ENCODE measurements at places on chromosomes 4 and X.

- no peak for DNase-seq
Measured at GRCh38 chrX:146264763-146265375, 447.2 kb downstream of the SLITRK2 start.

DNA sequence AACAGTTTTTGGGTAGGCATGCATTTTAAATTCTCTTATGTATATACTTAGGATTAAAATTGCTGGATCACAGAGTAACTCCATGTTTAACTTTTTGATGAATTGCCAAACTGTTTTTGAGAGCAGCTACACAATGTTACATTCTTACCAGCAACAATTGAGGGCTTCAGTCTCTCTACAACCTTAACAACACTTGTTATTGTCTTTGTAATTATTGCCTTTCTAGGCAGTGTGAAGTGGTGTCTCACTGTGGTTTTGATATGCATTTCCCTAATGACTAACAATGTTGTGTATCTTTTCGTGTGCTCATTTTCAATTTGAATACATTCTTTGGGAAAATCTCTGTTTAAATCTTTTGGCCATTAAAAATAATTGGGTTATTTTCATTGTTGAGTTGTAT, 17.3 kb upstream of the F11 start:
- no peak for DNase-seq

- DNase-seq, result no peak
Measured at GRCh38 chr4:167233685-167234315, 494 bp downstream of the SPOCK3 start.

DNA sequence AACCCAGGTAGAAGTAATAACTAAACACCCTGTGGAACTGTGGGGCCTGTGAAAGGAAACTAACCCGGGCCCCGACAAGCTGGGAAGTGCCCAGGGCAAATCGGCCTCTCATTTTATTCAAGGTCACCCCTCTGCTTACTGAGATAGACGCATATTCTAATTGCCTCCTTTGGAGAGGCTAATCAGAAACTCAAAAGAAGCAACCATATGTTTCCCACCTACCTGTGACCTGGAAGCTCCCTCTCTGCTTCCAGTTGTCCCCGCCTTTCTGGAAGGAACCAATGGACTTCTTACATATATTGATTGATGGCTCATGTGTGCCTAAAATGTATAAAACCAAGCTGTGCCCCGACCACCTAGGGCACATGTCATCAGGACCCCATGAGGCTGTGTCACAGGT, 23.1 kb upstream of the DHRSX start:
- DNase-seq, result no peak

- no peak for DNase-seq
Measured at GRCh38 chr4:142565771-142566170, 280.3 kb downstream of the INPP4B start.

GRCh38 chr4:35175487-35175886, 1068.8 kb downstream of the ARAP2 start:
- DNase-seq, result no peak

- peak; percentile 80 for DNase-seq
Measured at GRCh38 chr4:78775303-78776078, 659 bp upstream of the BMP2K start.

DNA sequence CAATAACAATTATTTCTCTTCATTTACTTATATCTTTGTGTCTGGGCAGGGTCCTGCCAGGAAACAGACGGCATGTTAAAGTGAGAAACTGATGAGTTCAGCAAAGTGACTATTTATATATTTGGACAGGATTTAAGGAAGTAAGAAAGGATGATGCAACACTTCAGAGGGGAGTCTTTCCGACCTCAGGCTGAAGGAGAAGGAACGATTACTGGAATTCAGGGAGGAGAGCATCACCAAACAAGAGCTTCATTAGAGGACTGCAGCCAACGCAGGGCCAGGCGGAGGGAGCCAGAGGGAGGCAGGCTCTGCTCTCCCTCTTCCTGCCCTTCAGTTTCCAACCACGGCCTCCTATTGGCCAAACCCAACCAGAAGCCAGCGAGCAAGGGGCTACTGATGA, 1.5 kb upstream of the TLR7 start:
- DNase-seq, result no peak

DNA sequence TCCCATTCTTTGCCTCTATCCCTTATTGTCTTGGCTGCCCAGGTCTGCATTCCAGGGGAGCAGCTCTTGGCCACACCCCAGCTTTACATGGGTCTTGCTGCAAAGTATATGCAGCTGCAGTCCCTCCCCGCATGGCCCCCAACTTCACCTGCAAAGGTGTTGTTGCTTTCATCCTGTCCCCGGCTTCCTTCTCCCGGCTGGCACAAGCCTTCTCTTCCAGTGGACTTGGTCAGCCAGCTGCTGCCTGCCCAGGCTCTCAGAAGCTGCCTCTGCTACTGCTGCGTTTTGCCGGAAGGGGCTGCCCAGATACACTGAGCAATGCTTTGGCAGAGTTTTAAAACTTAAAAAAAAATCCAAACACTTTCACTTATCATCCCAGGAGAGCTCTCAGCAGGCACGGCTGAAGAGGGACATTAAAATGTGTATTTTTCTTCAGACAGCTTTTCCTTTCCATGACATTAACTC, 121.2 kb upstream of the PDLIM3 start:
- DNase-seq, result no peak

- DNase-seq, result no peak
Measured at GRCh38 chr4:84565951-84566350, 17.0 kb upstream of the CDS1 start.

GRCh38 chr4:8912089-8912455, 40.4 kb upstream of the HMX1 start:
- no peak for DNase-seq

DNA sequence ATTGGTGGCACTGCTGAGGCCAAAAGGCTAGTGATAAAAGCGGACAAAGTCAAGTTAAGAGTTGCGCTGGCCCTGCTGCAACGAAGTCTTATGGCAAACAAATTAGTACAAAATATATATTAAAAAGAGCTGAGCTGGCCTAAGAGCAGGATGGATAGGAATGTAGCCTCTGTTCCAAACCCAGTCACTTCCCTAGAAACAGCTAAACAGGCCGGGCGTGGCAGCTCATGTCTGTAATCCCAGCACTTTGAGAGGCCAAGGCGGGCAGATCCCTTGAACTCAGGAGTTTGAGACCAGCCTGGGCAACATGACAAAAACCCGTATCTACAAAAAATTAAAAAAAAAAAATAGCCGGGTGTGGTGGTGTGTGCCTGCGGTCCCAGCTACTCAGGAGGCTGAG, 32.4 kb upstream of the UGDH start:
- DNase-seq, result no peak

GRCh38 chr4:113394730-113395530, 345.5 kb downstream of the ANK2 start:
- DNase-seq, result peak; percentile 8

DNA sequence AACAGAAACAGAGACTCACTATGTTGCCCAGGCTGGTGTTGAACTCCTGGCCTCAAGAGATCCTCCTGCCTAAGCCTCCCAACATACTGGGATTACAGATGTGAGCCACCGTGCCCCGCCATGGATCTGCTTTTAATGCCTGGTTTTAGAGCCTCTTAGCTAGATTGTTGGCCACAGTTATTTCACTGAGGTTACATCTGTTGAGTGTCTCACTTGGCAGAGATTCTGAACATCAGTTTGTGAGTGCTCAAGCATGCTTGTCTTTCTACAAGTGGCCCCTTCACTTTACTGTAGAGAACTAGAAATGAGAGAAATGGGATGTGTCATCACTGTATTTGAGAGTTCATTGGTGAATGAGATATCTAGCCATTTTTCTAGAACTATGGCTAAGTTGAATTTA, 218.5 kb downstream of the APBB2 start:
- no peak for DNase-seq

DNA sequence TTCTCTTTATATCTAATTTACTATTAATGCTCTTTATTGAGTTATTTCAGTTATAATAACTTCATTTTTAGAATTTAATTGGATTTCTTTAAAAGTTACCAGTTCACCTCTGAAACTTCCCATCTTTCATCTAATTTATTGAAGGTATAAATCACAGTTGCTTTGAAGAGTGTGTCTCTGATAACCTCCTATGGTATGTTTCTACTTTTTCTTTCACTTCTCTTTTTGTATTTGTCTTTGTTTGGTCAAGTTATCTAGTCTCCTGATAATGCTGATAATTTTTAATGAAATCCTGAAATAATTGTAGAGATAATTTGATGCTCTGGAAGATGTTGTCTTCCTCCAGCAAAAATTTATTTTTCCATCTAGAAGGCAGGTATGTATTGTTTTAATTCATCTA, 141.6 kb upstream of the NPY2R start:
- DNase-seq, result no peak

DNA sequence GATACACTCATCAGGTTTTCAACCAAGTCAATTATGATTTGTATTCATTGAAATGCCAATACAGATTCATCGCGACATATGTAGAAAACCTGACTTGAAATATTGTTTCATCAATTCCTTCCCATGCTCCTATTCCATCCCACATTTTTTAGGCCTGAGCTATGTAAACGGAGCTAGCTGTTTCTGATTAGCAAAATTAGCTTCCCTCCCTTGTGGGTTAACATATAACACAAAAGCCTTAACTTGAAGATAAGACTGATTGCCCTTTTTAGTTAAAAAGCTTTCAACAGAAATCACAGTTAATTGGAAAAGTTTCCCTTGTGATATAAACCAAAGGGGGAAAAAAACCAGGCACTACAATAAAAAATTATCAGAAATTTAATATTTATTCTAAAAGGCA, 32.8 kb upstream of the DCLK2 start:
- DNase-seq, result no peak

GRCh38 chr4:31246856-31247255, 526.7 kb downstream of the PCDH7 start:
- DNase-seq, result no peak

- DNase-seq, result peak; percentile 10
Measured at GRCh38 chrX:43949669-43950068, 23.5 kb downstream of the NDP start.

- peak; percentile 7 for DNase-seq
Measured at GRCh38 chrX:107979534-107979933, 2.6 kb downstream of the TEX13B start.

DNA sequence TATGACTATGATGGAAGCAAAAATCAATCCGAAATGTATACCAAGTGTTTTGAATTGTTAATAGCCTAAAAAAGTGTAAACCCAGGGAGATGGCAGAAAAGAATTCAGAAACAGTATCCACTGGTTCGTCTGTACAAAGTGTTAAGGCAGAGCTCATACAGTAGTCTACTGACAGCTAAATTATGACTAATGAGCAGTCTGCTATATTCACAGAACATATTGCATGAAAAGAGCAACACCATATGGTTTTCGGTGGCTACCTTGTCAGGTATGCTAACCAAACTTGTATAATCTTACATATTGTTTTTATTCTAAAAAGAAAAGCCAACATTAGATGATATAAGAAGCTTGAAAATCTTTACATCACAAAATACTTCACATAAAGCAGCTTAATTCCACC, 18.5 kb downstream of the EPHA5 start:
- no peak for DNase-seq

DNA sequence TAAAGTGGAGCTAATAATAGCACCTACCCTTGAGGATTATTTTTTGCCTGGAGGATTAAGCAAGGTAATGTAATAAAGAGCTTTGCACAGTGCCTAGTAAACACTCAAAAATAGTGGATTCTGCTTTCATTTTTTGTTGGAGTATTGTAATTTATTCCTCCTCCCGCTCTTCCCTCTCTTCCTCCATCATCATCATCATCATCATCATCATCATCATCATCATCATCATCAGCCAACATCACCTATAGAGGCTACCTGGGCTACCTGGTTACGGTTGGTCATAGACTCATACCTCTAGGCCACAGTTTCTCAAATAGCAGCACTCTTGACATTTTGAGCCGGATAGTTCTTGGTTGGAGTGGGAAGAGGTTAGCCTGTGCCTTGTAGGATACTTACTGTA, 126.9 kb upstream of the TEX13A start:
- no peak for DNase-seq

- no peak for DNase-seq
Measured at GRCh38 chrX:56107320-56107719, 124.8 kb upstream of the KLF8 start.

DNA sequence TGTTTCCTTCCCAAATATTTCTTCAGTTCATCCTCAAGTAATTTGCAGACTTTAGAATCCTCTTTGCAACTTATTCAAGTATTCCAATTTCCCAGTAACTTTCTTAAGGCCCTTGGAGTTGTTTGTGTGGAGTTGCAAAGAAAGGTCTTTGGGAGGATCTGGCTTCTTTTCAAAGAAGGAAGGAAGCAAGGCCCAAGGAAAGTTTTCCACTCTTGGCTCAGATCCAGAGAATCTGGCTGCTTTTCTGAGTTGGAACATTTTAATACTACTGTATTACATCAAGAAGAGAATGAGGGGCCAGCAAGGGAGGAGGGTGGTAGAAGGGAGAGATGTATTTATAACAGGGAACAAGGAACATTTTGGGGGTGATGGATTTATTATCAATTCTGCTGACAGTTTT, 10.5 kb downstream of the CDX4 start:
- DNase-seq, result no peak

DNA sequence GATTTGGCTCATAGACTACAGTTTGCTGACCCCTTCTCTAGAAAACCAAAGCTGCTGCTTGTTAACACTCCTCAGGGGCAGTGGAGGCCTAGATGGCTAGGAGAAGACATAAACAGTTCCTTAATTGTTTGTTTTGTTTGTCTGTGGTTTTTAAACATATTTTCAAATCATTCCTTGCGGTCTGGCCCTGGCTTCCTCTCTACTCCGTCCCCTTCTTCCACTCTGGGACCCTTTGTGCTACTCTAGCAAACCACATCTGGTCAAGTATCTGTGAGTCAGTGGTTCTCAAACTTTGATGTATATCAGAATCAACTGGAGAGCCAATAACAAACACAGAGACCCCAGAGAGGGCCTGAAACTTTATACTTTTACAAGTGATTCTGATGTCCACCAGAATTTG, 36.1 kb downstream of the FRMPD4 start:
- DNase-seq, result no peak

DNA sequence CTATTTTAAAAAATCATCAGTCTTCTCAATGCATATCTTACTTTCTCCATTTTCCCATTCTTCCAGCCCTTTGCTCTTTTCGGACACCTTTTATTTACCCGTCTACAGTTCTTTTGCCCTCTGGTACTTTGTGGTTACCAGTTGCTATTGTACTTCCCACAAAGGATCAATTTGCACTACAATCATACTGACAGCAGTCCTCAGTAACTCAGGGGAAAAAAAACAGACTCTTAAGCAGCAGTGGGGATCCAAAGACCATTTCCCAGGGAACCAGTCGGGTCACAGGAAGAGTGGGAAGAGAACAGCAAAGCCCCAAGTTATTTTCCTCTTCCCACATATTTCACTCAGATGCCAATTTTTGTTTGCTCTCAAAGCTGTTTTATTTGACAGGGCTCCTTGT, 23.1 kb downstream of the DMD start:
- no peak for DNase-seq

DNA sequence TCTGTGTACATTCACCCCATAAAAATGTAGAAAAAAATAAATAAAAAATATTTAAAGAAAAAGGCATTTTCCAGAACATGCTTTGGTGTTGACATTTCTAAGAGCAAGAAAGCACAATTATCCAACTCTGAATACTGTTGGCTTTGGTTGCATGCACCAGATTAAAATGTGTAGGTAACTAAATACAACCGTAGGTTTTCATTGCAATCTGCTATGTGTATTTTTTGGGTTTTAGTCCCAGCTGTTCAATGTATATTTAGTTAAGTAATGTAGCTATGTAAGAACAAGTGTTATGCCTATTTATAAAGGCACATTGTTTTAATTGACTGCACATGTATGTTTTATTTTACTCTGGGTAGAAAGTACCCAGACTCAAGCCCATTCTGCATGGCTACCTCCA, 108.1 kb upstream of the PAQR3 start:
- no peak for DNase-seq
